ENCODE measurements at places on chromosomes 12 and 14.
A peak's percentile ranks its signal among the peaks of the same experiment; 100 is the strongest.

GRCh38 chr12:62817556-62818271 lies 117.2 kb downstream of the PPM1H start:
- no peak for DNase-seq

- no peak for DNase-seq
These were observed 313.1 kb upstream of the GARIN6 start for GRCh38 chr12:99334285-99335056.

- DNase-seq = no peak
These were observed 636 bp downstream of the GOLGA3 start for GRCh38 chr12:132827763-132828703.

- no peak for DNase-seq
These were observed 37.6 kb downstream of the CEP83 start for GRCh38 chr12:94421868-94422740.

DNA sequence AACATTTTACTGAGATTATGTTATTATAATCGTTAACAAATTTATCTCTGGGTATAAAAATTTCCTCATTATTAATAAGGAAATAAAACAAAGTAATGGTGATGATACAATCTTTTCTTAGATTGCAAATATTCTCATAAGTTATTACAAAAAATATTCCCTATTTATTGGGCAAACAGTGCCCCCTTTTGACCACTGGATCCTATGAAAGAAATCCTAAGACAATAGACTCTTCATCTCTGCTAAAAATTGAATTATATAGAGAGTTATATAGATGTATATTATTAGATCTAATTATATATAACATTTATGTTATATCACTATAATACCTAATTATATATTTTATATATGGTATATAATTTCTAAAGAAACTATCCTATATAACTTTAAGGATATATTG lies 94.2 kb upstream of the FGD4 start:
- peak; percentile 3 for DNase-seq

DNA sequence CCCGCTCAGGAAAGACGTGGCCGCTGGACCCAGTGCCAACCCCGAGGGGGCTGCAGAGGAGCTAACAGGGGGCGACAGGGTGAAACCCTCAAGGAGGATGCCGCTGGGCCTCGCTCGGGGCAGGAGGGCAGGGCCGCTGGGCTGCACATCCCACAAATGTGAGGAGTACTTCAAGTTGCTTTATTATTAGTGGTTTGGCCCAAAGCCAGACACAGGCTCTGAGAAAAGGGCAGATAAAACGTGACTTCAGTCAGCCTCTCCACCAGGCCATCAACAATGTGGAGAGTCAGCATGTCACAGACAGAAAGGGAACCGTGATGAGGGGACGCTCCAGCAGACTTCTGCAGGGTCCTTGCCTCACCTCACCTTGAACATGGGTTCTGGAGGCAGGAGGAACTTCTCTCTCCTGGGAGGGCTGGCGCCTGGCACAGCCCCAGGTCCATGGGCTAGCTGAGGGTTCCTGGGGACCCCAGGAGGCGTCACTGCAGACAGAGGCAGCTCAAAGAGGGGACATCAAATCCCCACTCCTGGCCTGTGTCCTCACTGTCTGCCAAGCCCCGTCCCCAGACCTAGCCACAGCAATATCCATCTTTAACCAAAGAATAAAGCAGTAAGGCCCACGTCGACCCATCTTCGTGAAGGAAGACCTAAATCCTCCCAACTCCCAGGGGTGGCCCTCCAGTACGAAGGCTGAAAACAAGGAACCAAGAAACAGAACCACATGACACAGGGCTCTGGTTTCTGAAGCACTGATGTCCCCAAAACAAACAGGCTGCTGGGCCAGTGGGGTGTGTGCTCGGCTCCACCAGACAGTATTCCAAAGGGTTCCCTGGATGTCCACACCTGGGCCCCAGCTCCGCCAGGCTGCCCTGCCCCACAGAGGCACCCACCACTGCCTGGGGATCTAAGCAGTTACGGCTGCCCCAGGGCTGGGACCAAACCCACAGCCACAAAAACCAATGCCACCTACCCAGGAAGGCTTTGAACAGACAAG lies 35.1 kb downstream of the CCDC85C start:
- DNase-seq = no peak

- no peak for DNase-seq
These were observed 6.7 kb downstream of the SERPINA9 start for GRCh38 chr14:94469261-94469660.

DNA sequence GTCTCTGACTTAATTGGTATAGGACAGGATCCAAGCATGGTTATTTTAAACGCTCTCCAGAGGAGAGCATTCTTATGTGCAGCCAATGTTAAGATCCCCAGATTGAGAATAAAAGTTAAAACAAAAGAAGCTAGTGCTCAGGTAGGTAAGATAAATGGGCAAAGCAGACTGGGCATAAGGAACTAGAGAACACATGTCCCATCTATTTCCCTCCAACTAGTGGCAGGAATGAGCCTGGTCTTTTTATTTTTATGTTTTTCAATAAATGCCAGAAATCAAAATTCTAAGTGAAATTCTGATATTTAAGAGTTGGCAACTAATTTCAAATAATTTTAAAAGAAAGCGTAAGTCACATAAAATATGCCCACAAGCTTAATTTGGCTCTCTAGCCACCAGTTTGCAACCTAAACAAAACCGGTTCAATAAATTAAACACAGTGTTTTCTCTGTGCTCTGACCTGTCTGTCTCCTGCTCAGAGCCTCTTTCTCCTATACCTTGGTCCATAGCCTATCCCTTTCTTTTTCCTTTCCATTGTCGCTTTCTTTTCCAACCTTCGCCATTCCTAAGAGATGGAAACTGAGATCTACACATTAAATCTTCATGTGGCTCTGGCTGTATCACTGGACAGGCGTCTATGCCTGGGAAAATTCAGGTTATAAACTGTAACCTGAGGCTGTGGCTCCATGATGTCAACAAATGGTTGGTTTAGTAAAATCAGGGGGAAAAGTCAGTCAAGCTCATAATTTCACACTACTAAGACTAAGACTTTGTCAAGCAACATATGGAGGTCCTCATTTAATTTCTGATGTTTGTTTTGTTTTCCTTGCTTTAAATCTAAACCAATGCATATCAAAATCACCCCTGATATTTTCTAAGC lies 5.5 kb downstream of the SLC38A1 start:
- DNase-seq = no peak

DNA sequence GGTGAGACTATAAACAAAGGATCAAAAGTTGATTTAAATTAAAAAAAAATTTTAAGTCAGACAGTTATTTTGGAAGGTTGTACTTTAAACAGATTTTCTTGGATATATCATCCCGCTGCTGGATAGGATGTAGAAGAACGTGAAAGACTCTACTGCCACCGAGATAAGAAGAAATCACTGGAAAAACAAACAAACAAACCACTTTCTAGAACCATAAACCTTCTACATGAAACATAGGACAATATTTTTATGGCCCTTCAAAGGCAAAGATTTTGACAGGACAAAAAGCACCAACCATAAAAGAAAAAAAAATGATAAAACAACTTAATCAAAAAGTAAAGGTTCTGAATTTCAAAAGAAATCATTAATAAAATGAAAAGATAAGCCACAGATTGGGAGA lies 268.2 kb upstream of the DAAM1 start:
- DNase-seq = no peak

GRCh38 chr12:120119271-120119973 lies 2.9 kb upstream of the RAB35 start:
- no peak for DNase-seq

Data from Kasumi-1 (cell line).